NCI-H187 treated with DMSO at 0.1 percent for 48 hours (cell line): ENCODE measurements at places on chromosomes 6 and 20.

DNA sequence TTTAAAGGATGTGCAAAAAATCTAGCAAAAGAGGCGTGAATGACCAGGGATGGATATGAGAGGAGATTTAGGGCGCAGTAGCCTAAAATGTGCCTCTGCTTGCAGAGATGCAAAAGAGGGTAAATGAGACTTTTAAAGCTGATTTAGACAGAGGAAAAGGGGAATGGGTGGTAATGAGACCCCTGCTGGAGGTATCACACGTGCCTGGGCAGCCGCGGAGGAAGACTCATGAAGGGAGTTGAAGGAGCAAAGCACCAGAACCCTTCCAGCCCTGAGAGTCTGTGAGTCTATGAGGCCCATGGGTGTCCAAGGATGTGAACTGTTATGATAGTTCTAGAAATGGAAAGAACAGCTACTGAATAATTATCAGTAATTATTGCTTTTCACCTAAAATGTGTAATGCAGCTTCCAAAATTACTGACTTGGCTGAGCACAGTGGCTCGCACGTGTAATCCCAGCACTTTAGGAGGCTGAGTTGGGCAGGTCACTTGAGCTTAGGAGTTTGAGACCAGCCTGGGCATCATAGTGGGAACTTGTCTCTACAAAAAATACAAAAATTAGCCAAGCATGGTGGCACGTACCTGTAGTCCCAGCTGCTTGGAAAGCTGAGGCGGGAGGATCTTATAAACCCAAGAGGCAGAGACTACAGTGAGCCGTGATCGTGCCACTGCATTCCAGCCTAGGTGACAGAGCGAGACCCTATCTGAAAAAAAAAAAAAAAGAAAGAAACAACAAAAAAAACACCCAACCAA is 38.2 kb upstream of the TIAM2 start:
- DNase-seq: no peak

- DNase-seq: no peak
Observed at GRCh38 chr20:16810216-16810615, 62.1 kb downstream of the OTOR start.

- DNase-seq: no peak
Observed at GRCh38 chr6:169556758-169557548, 144.9 kb downstream of the WDR27 start.

- no peak for DNase-seq
Observed at GRCh38 chr6:178119-178518, 114.2 kb upstream of the DUSP22 start.

DNA sequence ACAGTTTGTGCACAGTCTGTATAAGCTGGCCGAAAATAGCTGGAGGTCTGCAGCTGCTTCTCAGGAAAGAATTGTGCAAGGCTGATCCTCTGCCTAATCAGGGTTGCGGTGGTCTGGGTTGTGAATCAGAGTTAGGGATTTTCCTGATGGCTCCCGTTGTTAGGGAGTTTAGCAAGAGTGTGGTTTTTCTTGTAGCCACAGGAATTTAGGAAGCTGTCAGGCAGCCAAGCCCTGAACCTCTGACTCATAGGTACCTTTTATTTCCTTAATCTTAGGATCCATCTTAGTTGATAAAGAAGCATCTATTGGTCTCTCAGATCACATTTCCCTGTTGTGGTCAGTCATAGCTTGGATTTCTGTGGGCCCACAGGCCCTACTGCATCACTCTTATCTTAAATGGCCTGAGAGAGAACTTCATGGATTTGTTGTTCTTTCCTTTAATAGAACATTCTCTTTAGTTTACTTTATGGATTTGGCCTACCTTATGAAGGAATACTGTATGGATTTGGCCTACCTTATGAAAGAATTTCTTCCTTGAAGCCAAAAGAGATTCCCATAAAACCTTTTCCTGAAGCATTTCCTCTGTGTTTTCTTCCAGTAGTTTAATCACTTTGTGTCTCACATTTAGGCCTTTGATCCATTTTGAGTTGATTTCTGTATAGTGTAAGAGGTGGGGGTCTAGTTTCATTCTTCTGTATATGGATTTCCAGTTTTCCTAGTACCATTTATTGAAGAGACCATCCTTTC is 10.3 kb downstream of the KIF25 start:
- DNase-seq: no peak

DNA sequence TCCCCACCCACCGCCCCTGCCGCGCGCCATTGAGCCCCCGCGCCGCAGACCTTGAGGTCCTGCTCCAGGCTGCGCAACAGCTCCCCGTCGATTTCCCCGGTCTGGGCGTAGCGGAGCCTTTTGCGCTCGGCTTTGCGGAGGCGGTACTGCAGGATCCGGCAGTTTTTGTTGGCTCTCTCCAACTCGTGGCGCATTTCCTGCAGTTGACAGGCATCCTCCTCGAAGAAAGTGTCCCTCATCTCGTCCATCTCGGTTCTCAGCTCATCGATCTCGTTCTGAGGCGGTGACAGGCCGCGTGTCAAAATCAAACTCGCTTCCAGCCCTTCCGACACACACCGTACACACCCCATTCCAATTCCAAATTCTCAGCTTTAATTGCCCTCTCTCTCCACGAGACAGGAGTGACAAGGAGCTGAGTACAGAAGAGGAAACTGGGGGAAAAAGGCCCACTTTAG is 4.3 kb downstream of the MTCL3 start:
- DNase-seq: no peak

- no peak for DNase-seq
Observed at GRCh38 chr20:52200870-52201269, 9.3 kb upstream of the ZFP64 start.

GRCh38 chr6:11263291-11263775 is 30.9 kb upstream of the NEDD9 start:
- DNase-seq: no peak

DNA sequence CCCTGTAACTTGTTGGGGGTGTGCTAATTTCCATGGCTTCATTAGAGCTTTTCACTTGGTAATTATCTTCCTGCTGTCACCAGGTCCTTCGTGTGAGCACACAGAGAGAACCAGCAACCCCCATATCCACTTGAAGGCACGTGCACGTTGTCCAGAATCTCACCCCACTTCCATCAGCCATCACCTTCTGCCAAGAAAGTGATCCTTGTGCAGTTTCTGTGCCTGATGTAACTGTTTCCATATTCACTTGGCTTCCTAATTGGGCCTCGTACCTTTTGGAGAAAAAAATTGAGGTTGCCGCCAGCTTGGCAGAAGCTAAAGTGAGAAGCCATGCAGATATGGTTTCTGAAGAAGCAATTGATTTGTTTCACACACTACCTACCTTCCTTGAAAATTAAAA is 153.7 kb upstream of the TSHZ2 start:
- DNase-seq: no peak

DNA sequence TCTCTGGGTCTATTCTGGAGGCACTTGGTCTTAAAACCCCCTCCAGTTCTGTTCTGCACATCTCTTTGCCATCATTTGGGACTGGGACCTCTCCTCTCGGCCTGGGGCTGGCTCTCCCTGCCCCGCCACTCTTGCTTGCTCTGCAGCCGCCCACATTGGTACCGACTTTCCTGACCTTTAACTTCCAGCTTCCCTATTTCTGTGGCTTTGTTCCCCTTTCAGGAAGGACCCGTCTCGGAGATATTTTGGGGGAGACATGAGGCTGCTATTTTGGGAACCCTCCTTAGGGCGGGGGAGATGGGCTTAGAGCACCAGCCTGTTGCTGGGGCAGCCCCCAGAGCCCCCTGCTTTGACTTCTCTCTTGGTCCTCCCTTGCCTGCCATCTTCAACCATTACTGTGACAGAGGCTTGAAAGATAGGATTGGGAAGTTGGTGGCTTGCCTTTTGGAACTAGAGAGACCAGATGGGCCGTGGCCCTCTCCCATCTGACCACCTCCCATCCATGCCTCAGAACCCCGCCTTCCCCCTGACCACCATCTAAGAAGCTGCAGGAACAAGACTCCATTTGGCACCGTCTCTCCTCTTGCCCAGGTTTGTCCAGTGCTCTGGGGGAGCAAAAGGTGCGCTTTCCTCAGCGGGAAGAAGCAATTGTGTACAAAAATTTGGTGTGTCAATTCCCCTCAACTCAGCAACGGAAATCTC is 914 bp downstream of the TREM2 start:
- no peak for DNase-seq

DNA sequence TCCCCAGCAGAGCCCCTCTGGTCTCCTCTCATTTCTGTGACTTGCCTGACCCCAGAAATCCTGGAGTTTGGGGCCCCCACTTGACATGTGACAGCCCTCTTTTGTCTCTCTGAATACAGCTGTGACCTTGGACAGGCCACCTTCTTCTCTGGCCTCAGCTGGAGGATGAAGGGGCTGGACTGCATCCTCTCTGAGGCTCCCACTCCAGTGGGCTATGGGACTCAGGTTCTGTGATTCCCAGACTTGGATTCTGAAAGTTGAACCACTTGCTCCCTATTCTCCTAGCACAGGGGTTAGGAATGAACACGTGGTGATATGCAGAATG is 9.1 kb downstream of the BPIFB3 start:
- no peak for DNase-seq

DNA sequence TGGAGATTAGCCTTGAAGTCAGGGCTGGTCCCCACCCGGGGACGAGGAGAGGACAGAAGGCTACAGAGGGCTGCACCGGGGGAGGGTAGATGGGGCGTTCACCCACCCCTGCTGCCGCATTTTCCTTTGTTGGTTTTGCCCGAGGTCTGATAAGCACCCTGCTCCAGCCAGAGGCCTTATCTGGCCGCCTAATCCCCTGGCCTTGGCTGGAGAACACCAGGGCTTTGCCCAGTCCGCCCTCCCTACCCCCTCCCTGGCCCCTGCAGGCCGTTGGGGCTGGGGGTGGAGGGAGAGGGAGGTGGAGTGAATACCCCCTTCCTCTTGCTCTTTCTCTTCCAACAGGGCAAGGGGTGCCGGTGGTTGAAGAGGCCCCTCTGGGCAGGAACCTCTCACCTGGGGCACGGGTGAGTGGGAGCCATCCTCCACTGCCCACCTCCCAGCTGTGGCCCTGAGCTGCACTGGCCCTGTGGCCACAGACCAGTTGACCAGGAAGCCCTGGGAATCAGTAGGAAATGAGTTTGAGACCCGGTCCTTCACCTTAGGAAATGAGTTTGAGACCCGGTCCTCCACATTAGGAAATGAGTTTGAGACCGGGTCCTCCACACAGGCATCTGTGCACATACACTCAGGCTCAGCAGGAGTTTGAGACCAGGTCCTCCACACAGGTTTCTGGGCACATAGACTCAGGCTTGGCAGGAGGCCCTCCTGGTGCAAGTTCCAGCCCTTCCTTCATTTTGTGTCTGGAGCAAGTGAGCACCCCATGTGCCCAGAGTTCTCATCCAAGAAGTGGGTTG is 12.0 kb upstream of the GATA5 start:
- no peak for DNase-seq

GRCh38 chr20:64039293-64040160 is 3.5 kb downstream of the C20orf204 start:
- no peak for DNase-seq

- DNase-seq: no peak
Observed at GRCh38 chr6:10578723-10579122, 57.6 kb downstream of the GCNT2 start.

DNA sequence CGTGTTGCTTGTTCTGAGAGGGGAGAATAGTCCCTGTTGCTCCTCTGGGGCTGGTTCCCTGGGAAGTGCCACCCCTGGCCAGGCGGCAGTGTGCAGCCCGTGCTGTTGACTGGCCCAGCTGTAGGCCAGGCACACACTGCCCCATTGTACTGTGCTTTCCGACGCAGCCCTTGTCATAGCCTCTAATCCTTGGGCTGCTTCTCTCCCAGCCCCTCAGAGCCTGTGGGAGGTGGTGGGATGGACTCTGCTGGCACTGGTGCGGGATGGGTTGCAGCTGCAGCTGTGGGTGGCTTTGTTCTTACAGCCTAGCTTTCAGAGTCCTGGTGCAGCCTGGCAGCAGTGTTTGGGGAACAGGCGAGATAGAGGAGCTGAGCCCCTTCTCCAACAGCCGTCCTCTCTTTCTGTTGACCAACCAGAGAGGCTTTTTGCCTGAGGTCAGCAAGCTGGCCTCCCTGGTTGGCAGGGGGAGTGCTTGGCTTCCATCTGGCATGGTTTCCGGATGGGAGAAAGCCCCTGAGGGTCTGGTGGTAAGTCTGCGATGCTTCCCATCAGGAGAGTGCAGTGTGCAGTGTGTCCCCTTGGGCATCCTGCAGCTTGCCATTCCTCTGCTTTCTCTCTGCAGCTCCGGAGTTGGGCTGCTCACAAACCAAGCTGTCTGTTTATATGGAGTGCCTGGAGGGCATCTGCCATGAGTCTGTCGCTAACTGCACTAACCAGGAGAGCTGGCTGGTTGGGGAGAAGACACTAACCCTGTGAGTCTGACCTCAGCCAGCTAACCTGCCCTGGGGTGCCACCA is 12.1 kb downstream of the TJAP1 start:
- no peak for DNase-seq

- no peak for DNase-seq
Observed at GRCh38 chr6:157245436-157245835, 77.9 kb downstream of the TMEM242 start.

- no peak for DNase-seq
Observed at GRCh38 chr6:14265049-14266021, 147.8 kb downstream of the CD83 start.

DNA sequence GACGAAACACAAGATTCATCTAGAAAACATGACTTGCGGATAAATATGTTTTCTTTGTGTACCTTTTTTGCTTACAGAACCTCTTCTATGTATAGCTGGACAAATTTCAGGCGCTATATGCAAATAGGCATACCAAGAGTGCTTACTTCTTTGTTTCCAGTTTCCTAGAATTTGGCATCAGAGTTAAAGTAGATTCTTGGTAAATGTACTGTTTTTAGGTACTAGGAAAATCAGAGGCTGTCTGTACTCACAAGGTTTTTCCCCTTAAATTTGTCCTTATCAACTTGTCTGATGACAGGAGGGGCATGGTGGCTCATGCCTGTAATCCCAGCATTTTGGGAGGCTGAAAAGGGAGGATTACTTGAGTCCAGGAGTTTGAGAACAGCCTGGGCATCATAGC is 124.9 kb upstream of the TMEM170B start:
- no peak for DNase-seq

- DNase-seq: no peak
Observed at GRCh38 chr20:568097-568652, 24.6 kb upstream of the CSNK2A1 start.

DNA sequence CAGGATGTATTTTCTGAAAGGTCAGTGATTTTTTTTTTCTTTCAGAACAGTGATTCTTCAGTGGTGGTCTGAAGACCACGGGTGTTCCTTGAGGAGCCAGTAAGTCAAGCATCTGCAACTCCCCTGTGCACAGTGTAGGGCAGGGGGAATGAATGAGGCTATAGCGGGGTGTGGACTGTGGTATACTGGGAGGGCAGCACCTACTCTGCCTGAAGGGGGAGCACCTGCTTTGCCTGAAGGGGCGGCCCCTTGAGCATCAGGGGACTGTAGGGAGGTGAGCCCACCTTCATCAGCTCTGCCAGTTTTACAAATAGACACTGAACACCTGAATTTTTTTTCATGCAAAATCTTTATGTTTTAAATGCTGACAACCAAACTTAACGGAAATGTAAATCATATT is 77.5 kb upstream of the RIPOR2 start:
- no peak for DNase-seq
